ENCODE measurements at places on chromosomes 7 and 10.

GRCh38 chr10:12181065-12181775 lies 14.5 kb downstream of the NUDT5 start:
- DNase-seq: no peak

GRCh38 chr10:92572362-92573090 lies 1.4 kb downstream of the IDE start:
- DNase-seq: peak; percentile 59

GRCh38 chr7:158803367-158803969 lies 25.8 kb downstream of the ESYT2 start:
- DNase-seq: no peak

DNA sequence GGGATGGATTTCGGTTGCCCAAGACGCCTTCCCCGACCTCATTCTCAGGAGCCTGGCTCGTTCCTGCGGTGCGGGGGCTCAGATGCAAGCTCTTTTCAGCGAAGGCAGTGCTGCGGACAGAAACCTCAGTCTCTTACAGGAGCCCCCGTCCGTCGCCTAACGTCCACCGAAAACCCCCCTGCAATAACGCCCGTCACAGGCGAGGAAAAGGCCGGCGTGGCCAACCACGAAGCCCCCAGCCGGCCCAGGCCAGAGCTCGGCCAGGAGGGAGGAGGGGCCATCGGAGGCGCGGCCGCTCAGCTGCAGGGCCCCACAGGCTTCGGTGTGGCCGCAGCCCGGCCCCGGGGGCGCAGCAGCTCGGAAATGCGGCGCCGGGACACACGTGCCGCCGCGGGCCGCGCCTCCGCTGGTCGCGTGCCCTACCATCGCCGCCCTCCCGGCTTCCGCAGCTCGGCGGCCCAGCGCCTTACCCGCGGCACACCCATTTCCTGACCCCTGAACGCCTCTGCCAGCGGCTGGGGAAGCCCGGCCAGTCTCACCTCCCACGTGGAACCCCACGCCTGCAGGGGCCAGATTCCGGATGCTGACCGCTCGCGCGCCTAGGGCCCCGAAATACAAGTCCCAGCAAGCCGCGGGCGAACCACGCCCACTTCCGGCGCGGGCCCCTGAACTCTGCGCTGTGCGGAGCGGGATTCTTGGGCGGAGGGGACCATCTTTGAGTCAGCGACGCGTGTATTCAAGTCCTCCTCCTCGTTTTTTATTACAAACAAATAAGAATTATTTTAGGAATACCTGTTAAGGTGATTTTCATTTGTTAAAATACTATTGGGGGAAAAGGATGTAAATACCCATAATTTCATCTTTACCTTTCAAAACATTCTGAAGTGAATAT lies at the start of gene ZNF239:
Gene ZNF239, minus strand, starts transcription at position 616 of the 892 bp plus-strand sequence. CDS start 16,537 bp downstream, outside the sequence.
- peak; percentile 87 for DNase-seq

- DNase-seq: peak; percentile 19
Observed at GRCh38 chr7:143385891-143386781, 5.0 kb downstream of the ZYX start.

DNA sequence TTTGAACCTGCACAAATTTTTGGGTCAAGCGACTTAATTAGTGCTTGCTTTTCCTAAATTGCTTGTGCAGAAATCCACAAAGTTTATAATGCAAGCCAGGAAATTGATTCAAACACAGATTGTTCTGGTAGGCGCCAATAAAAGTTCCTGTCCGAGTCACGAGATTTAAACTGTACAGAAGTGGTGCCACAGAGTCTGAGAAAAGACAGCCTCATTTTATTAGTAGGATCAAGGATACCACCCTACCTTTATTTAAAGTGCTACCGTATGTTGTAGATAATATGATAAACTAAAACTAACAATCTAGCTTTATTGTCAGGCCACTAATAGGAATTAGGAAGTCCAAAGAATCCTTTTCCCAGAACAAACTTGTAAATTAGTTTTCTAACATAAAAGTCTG lies 696.7 kb downstream of the TNS3 start:
- DNase-seq: no peak

DNA sequence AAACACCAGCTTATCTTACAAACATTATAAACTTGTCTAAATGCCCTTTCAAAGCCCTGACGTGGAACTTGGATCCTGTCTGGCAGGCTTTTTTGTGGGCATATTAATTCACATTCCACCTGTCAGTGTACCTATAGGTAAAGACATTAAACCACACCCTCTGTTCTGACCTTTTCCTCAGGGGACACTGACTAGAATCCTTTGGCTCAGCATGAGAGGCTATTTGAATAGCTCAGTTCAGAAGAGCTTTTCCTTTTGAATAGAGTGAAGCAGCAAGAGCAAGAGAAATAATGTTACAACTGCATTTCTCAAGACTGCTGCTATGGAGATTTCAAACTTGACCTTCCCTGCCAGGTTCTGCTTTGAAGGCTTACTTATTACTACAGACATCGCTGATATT lies 76.9 kb downstream of the CYP51A1 start:
- no peak for DNase-seq

GRCh38 chr10:87058171-87058570 lies 36.5 kb downstream of the GLUD1 start:
- no peak for DNase-seq

DNA sequence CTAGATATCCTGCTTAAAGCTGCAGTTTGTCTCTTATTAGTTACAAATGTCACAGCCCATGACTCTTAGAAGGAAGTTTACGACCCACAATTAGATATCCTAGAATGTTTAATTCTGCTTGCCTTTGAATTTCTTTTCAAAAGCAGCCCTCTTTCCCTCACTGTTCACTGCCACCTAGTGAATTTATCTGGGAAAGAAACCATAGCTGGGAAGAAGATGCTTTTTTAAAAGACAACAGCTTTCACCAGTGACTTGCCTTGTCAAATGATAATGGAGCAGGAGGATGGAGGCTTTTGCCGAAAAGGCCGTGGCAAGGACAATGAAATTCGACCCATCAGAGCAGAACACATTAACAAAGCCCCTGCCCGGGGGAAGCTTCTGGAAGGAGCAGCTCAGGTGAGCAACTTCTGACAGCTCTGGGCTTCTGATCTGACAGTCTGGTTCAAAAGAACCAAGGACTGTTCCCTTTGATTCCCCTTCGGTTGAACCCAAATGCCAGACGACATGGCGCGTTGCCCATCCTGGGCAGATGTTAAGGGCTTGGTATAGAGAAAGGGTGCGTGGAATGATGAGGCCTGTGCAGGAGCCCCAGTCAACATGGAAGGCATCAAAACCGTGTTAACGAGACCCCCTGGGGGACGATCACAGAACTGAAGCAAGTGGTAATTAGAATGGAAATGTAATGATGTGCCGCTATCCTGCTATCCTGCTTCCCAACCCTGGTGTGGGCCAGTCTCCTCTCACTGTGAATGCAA lies 236.8 kb downstream of the FRMD4A start:
- DNase-seq: peak; percentile 55

DNA sequence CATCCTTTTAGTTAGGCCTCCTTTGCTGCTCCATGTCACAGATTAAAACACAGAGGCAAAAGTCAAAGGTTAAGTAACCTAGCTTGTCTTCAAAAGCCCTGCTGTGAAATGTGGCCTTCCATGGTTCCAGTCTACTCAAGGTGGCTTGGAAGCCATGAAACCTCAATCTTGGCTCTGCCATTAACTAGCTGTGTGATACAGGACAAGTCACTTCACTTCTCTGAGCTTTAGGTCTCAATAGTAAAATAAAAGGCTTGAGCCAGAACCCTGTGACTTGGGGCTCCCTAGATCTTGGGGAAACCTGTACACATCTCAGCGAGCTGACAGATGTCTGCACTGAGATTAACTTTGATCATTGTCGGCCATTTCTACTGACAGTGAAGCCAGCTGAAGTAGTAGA lies 48.0 kb upstream of the KMT2E start:
- DNase-seq: no peak

GRCh38 chr10:79247373-79248137 lies 99.7 kb upstream of the PPIF start:
- no peak for DNase-seq

DNA sequence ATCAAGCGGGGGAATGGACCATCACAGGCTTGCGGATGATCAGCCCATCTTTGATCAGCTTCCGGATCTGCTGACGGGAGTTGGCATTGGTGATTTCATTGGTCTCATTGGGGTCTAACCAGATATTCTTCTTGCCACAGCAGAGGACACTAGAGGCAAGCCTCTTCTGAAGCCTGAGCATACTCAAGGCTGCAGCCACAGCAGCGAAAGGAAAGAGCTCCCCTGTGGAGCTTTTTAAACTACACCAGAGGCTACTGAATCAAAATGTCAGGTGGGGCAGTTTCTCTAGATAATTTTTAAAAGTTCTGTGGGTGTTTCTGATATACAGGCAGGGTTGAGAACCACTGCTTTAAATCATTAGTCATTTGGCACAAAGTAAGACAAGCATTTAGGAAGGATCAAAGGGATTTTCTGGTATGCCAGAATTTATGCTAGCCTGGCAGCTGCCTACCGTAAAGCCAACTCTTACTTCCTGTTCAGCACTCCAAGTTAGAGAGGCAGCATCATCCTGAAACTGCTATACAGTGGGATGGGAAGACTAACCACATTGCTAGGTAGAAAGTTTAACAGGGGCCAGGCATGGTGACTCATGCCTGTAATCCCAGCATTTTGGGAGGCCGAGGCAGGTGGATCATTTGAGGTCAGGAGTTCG lies 7.0 kb downstream of the NAPEPLD start:
- DNase-seq: no peak

DNA sequence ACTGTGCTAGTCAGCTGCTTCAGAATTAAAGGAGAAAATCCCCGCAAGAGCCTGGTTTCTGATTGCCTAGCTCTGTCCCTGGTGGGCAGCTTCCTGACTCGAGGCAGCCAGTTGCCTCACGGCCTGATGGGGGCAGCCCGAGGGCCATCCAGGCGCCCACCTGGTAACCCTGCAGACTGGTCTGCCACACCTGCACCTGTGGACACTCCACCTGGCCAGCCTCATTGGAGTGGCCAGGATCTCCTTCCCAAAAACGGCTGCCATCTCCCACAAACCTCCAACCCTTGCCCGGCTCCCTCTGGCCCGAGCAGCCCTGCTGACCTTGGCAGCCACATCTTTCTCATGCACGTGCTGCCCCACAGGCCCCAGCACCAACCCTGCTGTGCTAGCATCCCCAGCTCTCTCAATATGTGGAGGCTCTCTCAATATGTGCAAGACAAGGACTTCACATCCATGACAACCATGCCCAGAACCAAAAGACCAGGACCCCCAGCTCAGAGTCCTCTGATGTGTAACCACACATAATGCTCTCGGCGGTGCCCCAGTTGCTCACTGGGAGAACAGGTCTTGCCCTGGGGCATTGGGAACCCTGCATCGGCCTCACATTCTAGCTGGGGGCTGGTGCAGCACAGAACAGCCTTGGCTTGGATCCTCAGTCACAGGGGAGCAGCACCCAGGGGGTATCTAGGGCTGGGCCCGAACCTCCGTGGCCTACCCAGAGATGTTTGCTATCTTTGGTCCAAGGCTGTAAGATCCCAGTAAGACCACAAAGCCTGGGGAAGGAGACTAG lies 14.6 kb downstream of the DRGX start:
- no peak for DNase-seq

DNA sequence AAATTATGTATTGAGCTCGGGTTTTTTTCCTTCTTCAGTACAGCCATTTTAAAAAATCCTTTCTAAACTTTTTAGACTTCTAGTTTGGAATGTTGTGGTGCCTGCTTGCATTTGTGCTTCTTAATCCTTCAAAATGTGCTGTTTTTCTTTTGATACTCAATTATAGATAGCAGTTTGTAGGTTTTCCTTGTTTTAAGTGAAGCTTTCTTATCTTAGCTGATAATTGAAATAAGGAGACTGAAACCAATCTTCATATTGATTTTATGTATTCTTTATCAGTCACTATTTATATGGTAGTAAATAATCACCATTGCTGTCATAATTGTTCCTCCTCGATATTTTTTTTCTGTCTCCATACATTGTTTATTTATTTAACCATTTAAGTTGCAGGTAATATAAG lies 56.6 kb downstream of the TAF3 start:
- DNase-seq: no peak

DNA sequence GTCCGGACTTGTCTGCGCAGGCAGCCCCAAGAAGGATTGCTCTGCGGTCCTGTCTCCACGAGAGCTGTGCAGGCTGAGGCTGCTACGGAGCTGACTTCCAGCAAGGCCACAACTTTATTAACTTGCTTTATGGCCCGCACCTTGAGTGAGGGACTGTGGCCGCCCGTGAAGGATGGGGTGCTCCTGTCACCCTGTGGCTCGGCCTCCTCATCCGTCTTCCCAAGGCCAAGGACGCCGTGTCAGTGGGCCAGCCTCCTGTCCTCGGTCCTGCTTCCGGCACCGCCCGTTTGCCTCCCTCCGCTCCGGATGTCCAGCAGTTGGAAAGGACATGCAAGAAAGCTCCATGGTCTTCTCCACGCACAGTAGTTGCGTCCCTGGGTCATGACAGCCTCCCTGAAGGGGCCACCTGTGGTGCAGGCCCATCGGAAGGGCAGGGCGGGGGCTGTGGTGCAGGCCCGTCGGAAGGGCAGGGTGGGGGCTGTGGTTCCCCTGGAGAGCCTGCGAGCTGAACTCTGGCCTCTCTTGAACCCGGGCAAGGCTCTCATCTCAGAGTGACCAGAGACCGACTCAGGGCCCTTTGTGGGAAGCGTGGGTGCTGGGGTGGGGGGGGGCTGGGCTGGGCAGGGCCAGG lies 87.1 kb downstream of the NKX6-2 start:
- DNase-seq: no peak

- no peak for DNase-seq
Observed at GRCh38 chr10:49169776-49170175, 18.4 kb downstream of the TMEM273 start.

DNA sequence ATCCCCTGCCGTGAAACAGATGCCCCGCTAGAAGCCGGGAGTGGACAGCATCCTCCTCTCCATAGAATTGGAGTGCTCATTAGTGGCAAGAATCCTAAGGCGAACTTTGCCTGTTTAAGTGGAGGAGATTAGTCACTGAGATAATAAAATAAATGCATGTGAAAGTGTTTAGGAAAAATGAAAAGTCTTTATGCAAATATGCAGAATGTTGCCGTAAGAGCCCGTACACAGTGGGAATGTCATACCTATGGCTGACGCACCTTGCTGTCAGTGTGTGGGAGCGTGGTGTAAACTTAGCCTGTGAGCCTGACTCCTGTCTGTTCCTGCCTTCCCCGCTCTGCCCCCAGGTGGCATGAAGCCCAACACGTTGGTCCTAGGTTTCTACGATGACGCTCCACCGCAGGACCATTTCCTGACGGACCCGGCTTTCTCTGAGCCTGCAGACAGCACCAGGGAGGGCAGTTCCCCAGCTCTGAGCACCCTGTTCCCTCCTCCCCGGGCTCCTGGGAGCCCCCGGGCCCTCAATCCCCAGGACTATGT lies 1.7 kb upstream of the TRIP6 start:
- no peak for DNase-seq

DNA sequence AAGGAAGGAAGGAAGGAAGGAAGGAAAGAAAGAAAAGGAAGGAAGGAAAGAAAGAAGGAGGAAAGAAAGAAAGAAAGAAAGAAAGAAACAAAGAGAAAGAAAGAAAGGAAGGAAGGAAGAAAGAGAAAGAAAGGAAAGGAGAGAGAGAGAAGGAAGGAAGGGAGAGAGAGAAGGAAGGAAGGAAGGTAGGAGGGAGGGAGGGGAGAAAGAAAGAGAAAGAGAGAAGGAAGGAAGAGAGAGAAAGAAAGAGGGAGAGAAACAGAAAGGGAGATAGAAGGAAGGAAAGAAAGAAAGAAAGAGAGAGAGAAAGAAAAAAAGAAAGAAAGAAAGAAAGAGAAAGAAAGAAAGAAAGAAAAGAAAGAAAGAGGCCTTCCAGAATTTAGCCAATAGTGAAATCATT lies 204.9 kb downstream of the DGKB start:
- no peak for DNase-seq

- DNase-seq: no peak
Observed at GRCh38 chr10:16520900-16521299, 779 bp downstream of the C1QL3 start.
